Colonic mucosa (tissue), 4 donors: ENCODE measurements at places on chromosomes 2 and 18. TPM values are rescaled to one million over a fixed set of nuclear protein-coding genes. Genes with fewer than 3 reads are reported as not detected.

DNA sequence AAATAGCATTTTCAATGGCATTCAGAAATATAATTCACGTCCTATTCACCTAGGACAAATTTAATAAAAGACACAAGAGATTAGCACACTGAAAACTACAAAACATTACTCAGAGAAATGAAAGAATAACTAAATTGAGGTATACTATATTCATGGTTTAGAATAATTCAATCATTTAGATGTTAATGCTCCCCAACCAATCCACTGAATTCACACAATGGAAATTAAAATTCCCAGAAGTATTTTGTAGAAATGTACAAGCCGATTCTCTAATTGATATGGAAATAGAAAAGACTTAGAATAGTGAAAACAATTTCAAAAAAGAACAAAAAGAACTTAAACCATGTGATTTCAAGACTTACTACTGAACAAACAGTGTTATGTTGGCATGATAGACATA is 212.2 kb downstream of the ZEB2 start:
- no peak for DNase-seq

- DNase-seq, result no peak
Observed at GRCh38 chr2:196431957-196432356, 207.6 kb upstream of the CCDC150 start.

DNA sequence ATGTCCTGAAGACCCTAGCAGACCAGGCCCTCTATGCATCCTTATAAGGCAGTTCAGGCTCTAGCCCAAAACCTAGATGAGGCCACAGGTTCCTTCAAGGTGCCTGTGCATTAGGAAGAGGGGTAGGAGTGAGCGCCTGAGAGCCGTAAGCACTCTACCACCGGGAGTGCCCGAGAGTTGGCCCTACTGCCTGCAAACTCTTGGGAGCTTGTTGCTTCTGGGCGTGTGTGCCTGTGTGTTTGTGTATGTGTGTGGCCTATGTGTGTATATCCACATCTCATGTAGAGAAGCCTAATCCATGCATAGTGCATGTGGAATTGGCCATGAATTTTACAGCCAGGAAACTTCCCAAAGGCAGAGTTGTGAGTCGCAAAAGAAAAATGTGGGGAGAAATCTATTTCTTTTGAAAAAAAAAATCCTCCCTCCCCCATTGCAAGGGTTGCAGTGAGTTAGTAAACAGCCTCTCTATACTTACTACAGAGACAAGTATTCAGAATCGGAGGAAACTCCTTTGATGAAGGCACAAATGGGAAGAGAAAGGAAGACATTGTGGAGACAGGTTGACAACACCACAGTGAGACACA is 96.8 kb downstream of the ADD2 start:
- no peak for DNase-seq

PJVK gene
- 1.8 TPM for total RNA-seq

SYT4 gene
- 1.2 TPM for total RNA-seq

DNA sequence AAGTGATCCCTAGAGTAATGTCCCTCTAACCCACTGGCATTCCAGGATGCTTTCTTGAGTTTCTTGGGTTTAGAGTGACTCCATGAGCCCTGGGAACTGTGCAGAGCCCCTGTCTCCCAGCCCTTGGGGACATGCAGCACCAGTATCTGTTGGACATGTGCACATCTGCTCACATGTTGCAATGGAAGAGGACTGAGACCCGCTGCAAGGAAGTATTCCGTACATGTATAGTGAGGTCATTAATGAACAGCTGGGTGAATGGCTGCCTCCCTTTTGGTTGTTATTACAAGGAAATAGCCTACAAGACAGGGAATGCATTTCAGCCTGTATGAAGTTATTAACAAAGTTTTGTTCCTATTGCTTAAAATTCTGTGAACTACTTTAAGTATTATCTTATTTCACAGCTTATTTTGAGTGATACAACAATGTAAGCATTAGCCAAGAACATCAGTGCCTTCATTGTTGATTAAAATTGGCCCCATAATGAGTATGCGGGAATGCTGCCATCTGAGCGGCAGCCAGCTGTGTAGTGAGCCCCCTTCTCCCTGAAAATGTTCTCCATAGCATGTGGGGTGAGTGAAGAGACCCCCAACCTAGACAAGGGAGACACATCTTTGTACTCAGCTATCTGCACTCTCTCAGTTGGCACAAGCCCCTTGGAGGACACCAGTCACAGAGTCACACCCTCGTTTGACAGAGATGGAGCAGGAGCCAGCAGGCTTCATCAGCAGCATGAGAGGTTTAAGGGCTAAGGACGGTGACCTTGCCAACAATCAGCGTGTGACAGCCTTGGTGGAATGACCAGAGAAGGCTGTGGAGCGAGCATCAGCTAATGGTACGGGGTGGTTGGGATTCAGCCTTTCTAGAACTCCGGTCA is 87.4 kb downstream of the FAM210A start:
- DNase-seq, result no peak

VIT gene
- total RNA-seq, result 0.20 TPM

DNA sequence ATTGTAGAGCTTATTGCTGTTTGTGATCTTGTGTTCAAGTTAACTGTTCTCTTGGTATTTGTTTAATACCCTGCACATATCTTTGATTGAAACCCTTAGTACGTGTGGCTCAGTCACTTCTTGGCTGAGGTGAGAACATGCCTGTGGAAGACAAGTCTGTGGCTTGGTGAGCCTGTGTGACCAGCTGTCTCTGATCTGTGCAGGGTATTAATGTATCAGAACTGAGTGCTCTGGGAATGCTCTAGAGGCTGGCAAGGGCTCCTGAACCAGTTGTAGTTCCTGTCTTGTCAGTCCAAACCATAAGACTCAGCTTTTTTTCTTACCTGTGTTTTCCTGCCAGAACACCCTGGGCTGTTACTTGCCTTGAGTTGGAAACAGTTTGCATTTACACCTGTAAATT is 52.4 kb upstream of the EPHA4 start:
- DNase-seq, result no peak
